ENCODE measurements at places on chromosomes 13 and 19.
A peak's percentile ranks its signal among the peaks of the same experiment; 100 is the strongest.

DNA sequence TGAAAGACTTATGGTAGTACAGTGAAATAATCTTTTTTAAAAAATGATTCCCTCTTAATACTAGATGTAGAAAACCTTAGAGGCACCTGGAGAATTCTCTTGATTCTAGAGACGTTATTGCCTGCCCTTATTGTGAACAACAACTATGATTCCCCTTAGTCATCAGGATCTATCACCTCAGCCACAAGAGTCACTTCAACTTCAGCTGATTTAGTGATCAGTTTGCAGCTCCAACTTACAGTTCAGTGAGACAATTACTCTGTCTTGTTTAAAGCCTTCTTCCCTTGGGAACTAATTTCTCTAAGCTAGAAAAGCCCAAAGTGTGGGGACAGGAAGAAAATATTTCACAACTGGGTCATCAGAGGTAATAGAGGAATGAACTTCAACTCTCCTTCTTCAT is 254.3 kb upstream of the SLITRK1 start:
- DNase-seq, result no peak

- peak; percentile 91 for DNase-seq
Measured at GRCh38 chr19:29844891-29845573, 33.2 kb downstream of the CCNE1 start.

DNA sequence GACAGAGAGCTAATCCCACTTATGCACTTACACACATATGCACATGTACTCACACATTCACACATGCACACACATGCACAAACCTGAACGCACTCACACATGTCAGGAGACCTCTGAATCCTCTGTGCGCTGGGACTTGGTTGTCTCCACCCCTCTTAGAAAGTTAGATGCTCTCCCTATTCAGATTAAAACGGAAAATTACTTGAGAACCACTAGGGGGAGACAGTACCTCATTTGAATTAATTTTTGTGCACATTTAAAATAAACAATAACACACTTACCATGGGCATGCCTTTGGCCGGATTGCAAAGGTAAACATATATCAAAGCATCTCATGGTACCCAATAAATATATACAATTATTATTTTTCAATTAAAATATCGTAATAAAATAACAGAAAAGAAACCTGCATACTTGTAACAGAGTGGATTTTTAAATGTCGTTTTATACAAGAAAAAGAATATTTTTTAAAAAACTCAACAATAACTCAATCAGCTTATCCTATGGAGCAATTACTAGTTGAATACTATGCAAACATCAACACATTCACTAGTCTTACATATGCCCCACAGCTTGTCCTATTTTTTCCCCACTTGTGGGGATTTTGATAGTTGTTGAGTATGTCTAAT is 9.5 kb upstream of the LILRB4 start:
- no peak for DNase-seq

- DNase-seq, result no peak
Measured at GRCh38 chr13:42996584-42996983, 4.5 kb upstream of the EPSTI1 start.

GRCh38 chr19:36100476-36100875 is 10.5 kb upstream of the OVOL3 start:
- DNase-seq, result no peak

DNA sequence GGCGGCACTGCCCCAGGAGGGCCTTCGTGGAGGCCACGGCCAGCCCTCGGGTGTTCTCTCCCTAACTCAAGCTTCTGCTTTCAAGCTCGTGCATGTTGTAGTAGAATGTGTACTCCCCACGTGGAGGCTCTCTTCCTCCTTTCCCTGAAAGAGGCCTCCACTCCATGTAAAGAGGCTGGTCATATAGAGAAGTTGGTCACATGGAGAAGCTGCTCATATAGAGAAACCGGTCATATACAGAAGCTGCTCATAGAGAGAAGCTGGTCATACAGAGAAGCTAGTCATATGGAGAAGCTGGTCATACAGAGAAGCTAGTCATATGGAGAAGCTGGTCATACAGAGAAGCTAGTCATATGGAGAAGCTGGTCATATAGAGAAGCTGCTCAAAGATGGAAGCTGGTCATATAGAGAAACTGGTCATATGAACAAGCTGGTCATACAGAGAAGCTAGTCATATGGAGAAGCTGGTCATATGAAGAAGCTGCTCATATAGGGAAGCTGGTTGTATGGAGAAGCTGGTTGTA is 152.5 kb downstream of the COL4A1 start:
- DNase-seq, result no peak

GRCh38 chr19:35457173-35457572 is 9.1 kb downstream of the FFAR2 start:
- no peak for DNase-seq

DNA sequence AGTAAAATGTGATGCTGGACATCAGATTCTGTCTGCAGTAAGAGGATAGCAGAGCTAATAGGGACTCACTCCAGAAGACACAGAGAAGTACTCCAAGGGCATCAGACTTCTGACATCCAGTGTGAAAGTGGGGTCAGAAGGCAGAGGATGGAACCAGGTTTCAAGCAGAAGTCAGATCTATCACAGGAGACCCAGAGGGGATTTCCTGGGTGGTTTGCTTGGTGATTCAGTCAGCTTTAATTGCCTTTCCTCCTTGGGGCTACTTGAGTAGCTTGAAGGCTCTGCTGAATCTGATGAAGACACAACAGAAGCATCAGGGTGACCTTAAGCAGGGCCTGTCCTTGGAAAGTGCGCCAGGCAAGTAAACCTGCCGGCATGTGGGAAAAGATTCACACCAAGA is 300.6 kb downstream of the COG6 start:
- no peak for DNase-seq

DNA sequence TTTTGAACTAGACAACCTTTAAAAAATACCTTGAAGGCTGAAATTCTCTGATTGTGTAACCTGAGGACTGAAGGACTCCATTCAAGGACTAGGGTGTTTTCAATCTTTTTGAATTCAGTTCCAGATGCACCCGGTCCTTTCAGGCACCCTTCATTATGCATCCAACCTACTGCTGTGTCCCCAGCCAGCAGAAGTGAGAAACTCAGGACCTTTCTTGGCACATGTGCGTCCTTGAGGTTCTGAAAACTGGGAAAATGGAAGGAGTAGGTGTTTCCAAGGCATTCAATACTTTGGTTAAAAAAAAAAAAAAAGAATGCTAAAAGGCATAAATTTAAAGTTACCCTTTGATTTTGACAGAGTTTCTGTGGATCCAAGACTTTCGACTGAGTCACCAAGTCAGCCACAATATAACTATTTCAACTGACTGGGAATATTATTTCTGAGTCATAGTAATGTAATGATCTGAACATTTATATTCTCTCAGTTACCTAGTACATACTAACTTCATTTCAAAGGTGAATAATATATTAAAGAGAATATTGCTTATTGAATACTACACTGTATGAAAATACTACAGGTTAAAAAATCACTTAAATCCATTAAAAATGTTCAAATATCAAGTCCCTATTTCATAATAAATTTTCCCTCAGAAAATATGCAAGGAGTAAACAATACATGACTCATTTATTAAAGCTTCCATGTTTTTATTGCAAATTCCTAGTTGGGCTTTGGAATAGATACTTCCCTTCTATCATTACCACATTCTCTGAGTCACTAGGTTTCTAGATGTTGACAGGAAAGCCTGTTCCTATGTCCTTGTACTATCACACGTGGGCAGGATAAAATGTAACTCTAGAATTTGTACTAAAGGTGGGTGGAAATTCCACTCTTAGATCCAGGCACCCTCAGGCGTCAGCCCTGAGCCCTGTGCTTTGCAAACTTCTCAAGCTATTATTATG is 2.4 kb upstream of the ITGBL1 start:
- no peak for DNase-seq

GRCh38 chr19:40806423-40807146 is 7.6 kb downstream of the EGLN2 start:
- DNase-seq, result no peak

DNA sequence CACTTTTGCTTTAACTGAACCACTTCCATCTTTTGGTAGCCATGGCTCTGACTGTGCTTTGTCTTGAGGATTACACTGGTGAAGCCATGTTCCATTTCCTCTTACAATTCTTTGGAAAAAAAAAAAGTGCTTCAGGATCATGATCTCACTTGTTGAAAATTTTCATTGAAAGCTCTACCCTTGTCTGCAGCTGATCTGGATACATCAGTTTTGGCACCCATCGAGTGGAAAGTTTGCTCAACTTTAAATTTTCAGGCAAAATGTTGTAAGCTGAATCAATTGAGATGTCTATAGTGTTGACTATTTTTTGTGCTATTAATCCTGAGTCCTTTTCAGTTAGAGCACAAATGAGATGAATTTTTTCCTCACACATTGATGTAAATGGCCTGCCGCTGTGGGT is 48.3 kb upstream of the RFXAP start:
- no peak for DNase-seq

GRCh38 chr19:28905996-28906395 is 307.0 kb downstream of the UQCRFS1 start:
- DNase-seq, result no peak

DNA sequence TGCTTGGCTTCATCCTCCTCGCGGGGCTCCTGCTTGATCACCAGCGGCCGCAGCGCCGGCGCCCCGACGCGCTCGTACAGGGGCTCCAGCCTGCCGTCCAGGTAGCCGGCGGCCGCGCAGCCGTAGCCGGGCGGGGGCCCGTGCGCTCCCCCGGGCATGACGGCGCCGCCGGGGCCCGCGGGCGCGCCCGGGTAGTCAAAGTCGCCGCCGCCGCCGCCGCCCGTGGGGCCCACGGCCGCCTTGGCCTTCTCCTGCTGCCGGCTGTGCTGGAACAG is 497 bp downstream of the CEBPA start:
- no peak for DNase-seq

GRCh38 chr13:73223372-73223781 is 164.6 kb downstream of the KLF5 start:
- no peak for DNase-seq

DNA sequence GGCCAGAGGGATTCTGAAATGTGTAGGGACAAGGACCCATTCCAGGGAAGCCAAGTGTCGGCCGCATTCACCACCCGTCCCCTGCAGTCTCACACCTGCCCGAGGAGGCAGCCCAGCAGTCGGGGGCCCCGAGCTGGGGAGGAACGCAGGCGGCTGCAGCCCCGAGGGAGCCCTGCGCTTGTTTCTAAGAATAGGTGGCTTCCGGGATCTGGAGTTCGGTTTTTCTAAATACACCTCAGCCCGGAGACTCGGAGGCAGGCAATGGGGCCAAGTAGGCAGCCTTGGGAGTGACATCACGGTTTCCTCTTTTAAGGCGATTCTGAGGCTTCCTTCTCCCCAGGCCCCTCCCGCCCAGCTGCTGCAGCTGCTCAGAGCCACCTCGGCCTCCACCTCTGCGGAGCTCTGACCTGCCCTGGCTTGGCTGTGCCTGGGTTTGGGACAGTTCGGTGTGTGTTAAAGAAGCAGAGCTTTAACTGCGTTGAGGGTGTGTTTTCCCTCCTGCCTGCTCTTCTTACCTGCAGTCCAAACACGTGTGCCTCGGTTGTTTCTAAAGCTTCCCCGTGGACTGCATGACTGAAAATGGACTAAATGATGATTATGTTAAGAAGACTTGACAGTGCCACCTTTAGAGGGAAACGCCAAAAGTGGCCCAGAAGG is 80.5 kb downstream of the COL4A2 start:
- no peak for DNase-seq

- no peak for DNase-seq
Measured at GRCh38 chr13:23725922-23726321, 155.7 kb downstream of the TNFRSF19 start.

GRCh38 chr13:25179832-25180774 is 8.0 kb upstream of the AMER2 start:
- no peak for DNase-seq

GRCh38 chr13:48625413-48626076 is 28.2 kb upstream of the CYSLTR2 start:
- DNase-seq, result no peak

DNA sequence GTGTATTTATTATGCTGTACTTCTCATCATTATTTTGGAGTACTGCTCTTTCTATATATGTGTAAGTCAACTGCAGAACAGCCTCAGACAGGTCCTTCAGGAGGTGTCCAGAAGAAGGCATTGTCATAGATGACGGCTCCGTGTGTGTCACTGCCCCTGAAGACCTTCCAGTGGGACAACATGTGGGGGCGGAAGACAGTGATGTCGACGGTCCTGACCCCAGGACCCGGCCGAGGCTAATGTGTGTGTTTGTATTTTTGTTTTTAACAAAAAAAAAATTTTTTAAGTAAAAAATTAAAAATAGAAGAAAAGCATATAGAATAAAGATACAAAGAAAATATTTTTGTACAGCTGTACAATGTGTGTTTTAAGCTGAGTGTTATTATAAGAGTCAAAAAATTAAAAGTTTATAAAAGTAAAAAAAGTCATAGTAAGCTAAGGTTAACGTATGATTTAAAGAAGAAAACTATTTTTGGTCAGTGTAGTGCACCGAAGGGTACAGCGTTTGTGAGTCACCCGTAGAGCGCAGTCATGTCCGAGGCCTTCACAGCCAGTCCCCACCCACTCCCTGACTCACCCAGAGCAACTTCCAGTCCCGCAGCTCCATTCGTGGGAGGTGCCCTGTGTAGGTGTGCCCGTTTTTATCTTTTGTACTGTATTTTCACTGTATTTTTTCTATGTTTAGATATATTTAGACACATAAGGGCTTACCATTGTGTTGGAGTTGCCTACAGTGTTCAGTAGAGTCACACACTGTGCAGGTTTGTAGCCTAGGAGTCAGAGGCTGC is 42.2 kb upstream of the SPACA7 start:
- DNase-seq, result no peak

Measured in amygdala (tissue), 56 donors.